Sciatic nerve (tissue), 2 donors: ENCODE measurements at places on chromosomes 11 and 22. TPM values are rescaled to one million over a fixed set of nuclear protein-coding genes. Genes with fewer than 3 reads are reported as not detected.

The MRGPRE gene
- total RNA-seq: not detected

The PNPLA5 gene
- not detected for total RNA-seq

The MRPL49 gene
- 32.1 TPM for total RNA-seq

The ZBTB16 gene
- total RNA-seq: 22.7 TPM

The CEND1 gene
- total RNA-seq: not detected

The DEUP1 gene
- not detected for total RNA-seq
